ENCODE measurements at places on chromosomes 5 and 9.

GRCh38 chr5:54882841-54883240 is 102.6 kb downstream of the ESM1 start:
- no peak for DNase-seq

DNA sequence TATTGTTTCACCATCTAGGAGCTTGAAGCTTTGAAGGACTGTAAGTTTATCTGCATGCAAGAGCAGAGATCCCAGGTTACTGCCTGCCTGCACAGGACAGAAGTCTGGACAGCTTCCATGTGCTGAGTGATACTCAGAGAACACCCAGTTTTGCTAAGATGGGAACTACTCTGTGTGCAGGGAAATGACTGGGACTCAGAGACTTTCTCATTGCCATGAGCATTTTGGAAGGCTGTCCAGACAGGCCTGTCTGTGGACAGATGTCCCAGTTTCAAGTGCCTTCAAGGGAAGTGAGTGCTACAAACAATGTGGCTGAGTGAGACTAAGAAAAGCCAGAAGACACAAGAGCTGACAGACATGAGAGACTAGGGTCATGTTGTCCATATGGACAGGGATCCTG is 19.2 kb upstream of the ZNF131 start:
- no peak for DNase-seq

- peak; percentile 49 for DNase-seq
Observed at GRCh38 chr5:72938206-72938605, 17.6 kb upstream of the FCHO2 start.

- peak; percentile 98 for DNase-seq
Observed at GRCh38 chr9:94900222-94901018, 173.9 kb downstream of the AOPEP start.

GRCh38 chr9:136605988-136606660 is 56.6 kb upstream of the EGFL7 start:
- DNase-seq = no peak

DNA sequence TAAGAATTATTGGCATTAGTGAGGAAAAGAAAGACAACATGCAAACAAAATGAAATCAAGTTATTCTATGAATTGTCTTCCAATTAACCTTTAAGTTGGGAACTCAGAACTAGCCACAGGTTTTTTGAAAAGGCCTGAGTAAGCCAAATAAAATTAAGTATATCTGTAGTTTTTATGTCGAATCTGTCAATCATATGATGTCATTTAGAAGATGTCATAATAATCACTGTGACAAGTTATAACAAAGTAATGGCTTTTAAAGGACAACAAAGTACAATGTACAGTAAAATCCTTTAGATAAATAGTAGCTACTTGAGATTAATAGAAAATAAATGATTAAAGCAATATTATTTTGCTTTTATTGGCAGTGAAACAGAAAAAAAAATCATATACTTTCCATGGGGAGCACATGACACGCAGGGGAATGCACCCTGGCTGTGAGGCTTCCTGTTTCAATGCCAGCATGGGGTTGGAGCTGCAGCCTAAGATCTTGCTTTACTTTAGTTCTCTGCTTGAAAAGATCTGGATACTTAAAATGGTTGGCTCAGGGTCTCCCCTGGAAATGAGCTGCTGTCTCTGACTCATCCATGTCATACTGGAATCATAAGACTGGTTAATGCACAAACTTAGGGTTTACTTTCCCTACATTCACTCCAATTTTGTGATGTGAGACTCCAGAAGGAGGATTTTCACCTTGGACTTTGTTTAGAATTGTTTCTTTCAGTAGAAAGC is 284.3 kb downstream of the TAF11L14 start:
- DNase-seq = no peak

DNA sequence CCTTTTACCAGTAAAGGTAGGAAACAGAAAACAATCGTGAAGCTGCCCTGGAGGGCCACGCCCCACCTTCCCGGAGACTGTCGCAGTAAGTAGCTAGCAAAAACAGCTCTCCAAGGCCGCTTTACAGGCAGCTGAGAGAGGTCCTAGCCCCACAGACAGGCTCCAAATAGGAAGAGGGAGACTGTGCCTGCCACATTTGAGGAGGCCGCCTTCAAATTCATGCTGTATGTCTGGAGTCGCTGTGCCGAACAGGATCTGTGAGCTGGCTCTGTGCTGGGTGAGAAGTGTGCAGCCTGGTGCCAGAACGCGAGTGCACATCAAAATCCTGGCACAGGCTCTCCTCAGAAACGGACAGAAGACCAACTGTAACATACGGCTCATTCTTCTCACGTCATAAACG is 582.2 kb downstream of the CETN3 start:
- no peak for DNase-seq

DNA sequence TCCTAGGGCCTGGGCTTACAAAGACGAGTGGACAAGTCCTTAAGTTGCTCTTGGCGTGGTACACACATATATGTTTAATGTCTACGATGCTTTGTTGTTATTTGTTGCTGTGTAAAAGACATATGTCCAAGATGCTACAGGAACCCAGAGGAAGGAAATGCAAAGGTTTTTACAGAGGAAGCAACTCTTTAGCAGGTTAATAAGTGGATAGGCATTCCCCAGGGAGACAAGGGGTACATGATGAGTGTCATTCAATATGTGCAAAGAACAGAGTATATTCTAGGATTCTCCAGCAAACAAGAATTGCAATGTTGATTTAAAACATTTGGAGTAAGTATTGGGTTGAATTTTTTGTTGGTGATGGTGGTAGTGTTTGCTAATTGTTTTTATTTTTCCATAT is 92.1 kb downstream of the PIP5K1B start:
- no peak for DNase-seq

DNA sequence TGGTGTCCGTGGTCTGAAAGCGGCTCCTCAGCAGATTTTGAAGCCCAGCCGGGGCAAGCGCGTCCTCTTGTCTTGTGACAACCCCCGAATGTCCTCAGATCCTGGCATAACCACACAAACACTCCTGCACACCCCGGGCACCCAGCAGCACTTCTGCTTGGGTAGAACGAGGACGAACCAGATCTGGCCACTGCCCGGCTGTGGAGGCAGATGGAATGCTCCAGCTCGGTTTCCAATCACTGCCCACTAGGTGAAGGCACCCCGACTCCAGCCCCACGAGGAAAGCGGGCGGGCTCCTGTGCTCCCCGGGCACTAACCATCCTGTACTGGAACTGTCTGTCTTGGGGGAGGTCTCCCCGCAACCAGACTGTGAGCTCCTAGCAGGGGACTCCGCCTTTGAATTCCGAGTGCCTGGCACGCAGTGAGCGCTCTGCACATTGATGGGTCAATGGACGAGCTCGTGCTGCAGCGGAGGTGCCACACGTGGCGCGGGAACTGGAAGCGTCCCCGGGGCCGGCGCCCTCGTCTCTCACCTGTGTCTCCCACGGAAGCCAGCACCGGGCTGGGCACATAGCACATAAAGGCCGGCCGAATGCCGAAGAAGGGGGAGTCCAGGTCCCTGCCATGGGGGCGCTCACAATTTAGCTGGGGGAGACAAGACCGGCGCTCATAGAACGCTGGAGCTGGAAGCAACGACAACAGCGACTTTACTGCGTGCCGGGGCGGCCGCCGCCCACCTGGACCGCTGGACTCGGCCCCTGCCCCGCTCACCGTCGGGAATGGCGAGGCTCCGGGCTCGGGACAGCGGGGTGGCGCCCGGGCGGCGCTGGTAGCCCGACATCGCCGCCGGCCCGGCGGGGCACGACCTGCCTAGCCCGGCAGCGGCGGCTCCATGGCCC is 608 bp downstream of the ENTR1 start:
- peak; percentile 33 for DNase-seq

- DNase-seq = no peak
Observed at GRCh38 chr5:88488130-88488529, 219.5 kb upstream of the TMEM161B start.

DNA sequence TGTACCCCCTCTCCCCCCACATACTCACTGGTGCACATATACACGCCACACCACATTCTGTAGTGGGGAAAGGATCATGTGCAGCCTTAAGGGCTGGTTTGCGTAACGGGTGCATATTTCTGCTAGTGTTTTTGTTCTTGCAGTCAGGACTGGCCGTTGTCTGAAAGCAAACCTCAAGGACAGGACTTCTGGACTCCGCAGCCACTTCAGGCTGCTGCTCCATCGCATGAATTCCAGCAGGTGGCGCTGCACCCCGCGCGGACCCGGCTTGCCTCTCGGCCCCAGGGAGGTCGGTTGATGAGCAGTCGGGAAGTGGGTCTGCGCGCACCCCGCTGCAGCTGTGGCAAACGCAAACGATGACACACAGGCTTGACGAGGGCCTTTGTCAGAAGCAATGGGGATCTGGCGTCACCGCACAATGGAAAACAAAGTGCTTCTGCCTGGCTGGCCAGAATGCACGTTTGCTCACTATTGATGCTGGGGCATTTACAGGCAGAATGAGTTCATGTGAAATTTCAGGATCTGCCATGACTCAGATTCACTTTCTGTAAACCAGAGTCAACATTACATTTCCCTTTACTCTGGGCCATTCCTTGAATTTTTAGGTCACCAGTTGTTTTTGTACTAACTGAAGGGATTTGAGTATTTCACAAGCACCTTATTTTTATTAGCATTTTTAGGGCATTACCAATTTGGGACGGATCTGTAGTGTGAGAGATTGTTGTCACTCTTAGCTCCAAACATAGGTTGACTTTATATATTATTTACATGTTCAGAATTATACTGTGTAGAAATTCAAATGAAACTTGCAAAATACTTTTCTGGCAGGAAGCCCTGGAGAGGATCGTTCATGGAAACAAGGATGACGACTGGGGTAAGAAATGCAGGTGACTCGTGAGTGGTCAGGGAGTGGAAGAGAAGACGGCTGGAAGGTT is 36.4 kb upstream of the GLRX start:
- DNase-seq = peak; percentile 99

- no peak for DNase-seq
Observed at GRCh38 chr9:105116052-105116868, 128.2 kb upstream of the SLC44A1 start.

GRCh38 chr5:10505517-10506095 is 58.3 kb upstream of the ANKRD33B start:
- DNase-seq = no peak

DNA sequence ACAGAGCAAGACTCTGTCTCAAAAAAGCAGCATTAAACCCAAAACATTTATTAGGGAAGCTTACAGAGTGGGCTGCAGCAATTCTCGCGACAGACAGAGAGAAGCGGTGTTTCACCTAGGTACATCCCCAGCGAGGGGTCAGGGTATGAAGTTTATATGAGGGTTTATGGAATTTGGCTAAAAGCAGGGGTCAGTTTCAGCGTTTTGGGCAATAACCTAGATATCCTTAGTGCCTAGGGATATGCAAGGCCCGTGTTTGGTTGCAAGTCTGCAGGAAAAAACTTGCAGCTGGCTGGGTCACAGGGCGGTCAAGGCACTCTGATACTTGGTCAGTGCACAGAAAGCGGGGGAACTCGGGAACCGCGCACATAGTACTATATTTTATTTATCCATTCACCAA is 649 bp upstream of the GLE1 start:
- peak; percentile 21 for DNase-seq

DNA sequence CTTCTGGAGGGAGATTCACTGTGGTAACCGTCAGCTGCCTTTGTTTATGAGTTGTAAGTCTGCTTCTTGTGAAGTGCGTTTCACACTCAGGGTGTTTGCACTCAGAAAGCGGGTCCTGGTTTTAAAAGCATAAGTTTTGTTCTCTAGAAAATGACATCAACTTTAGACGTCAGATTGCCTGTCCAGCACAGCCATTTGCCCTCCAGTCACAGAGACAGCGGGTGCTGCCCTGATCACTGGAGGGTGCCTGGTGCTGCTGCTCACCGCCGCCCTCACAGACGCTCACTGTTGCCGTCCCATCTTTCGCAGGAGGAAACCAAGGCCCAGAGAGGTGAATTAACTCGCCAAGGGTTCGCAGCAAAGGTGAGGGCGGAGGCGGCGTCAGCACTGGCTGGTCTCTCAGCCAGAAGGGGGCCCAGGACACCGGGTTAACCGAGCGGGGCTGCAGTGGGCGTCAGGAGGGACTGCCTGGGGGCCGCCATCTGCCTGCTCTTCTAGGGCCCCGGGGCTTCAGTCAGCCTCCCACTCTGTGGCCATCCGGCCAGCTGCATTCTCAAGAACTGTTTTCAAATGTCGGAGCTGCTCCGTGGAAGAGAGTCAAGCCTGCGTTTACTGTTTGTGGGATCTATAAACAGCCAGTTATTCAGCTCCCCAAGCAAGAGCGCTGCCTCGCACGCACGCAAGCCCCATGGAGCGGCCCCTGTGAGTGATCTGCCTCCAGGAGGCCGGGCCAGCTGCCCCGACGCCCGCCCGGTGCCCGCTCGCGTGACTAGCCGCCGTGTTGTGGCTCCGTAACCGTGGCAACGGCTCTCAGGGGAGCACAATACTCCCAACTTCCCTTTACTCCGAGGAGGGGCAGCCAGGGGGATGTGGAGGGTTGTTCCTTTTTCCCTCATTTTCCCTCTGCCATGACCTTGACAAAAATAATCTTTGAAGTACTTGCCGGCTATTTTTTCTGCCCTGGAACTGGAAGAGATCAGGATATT is 43.4 kb upstream of the EXOC3 start:
- DNase-seq = peak; percentile 97

GRCh38 chr5:78006449-78006848 is 230.3 kb upstream of the TBCA start:
- no peak for DNase-seq

DNA sequence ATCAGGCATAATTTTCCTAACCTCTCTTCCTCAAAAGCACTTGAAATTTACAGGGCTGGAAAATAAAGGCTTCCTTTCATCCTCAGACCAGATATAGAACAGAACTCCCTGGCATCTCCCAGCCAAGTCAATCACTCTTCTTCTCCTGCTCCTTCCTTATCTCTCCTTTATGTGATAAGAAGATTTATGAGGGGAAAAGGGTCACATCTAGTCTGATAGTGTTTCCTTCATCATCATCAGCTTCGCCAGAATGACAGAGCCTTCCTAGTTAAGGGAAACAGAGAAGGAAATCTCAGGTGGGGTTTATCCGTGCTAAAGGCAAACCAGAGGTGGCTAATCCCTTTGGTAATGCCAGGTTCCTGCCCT is 36.2 kb downstream of the LIX1 start:
- no peak for DNase-seq

Data from fibroblast of pulmonary artery (primary cell).